ENCODE measurements at places on chromosomes 1 and 21. TPM values are rescaled to one million over a fixed set of nuclear protein-coding genes. Genes with fewer than 3 reads are reported as not detected.

GRCh38 chr1:176696109-176696508 lies 233.1 kb downstream of the PAPPA2 start:
- H3K4me1 ChIP-seq = no peaks in the 10 kb centered on the region
- no peaks in the 10 kb centered on the region for H3K36me3 ChIP-seq
- DNase-seq = no peak
- no peak overlapping the region for H3K4me3 ChIP-seq

DNA sequence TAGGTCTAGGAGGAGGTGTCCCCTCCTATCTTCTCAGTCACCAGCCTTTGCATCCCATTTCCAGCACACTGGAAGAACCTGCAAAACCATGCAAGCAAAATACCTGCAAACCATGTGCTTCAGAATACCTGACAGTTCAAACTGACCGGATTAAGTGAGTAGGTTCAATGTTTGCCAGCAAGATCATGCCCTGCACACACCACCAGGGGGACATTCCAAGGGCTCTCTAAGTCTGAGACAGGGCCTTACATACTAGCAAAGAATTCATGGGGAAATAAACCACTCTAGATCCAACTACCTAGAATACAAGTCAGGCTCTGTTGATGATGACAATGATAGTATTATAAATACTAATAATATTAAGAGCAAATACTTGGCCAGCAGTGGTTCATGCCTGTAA lies 27.6 kb downstream of the INPP5B start:
- H3K36me3 ChIP-seq = peaks cover 16% of the 10 kb centered on the region
- DNase-seq = peak; percentile 42
- no peaks in the 10 kb centered on the region for H3K27me3 ChIP-seq
- no peak overlapping the region for H3K27ac ChIP-seq

DNA sequence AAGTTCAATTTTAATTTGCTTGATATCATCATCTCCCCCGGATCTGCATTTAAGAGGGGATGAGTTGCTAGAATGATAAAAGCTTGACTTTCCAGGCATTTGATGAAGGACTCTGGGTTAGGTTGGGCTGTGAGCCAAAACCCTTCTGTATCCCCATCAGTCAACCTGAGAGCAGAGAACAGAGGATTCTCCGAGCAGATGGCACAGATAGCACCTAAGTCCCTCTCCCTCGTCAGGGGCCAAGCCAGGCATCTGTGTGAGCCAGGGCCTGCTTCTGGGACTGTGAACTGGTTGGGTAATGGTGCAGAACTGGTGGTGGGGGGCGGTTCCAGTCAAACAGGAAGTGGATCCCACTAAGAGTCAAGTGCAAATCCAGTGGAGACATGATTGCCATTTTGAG lies 205.8 kb downstream of the TNR start:
- DNase-seq = no peak
- H3K27me3 ChIP-seq = peaks cover 4% of the 10 kb centered on the region
- H3K4me3 ChIP-seq = no peak overlapping the region
- H3K36me3 ChIP-seq = no peaks in the 10 kb centered on the region

- H3K4me1 ChIP-seq = no peaks in the 10 kb centered on the region
- H3K36me3 ChIP-seq = no peaks in the 10 kb centered on the region
- H3K4me3 ChIP-seq = no peak overlapping the region
- no peak overlapping the region for H3K27ac ChIP-seq
These were observed 38.8 kb downstream of the C1orf21 start for GRCh38 chr1:184425449-184426277.

DNA sequence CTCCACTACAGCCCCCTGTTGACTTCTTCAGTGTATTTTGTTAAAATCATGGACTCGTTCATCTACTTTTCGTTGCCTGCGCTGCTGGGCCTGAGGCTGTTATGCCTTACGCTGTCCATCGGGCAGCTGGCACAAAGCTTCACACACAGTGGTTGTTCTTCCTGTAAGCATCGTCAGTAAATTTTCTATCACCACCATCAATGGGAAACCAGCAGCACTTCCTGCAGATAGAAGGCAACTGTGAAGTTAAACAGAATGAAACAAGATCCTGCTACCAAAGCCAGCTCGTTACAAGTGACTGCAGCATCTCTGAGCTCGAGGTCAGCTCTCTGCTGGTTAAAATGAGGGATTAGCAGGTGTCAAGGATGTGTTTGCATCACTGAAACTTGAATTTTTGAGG lies 21.9 kb upstream of the PADI6 start:
- H3K27me3 ChIP-seq = peaks cover 1% of the 10 kb centered on the region
- H3K36me3 ChIP-seq = no peaks in the 10 kb centered on the region
- no peak overlapping the region for H3K4me3 ChIP-seq
- DNase-seq = no peak
- H3K27ac ChIP-seq = no peak overlapping the region

DNA sequence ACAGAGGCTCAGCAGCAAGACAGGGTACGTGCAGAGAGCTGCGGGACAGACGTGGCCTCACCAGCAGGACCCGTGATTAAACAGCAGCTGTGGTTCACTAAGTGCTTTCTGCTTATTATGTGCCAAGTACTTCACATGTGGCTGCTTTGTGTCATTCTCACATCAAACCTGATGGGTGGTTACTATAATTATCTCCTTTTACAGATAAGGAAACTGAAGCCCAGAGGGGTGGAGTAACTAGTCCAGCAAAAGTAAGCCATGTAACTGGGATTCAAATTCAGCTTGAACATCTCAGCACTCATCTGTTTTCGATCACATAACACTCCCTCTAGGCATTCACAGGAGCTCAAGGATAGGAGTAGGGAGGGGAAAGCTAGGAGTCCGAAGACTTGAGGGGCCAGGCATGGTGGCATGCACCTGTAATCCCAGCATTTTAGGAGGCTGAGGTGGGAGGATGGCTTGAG lies 50.8 kb upstream of the CLIC4 start:
- H3K27ac ChIP-seq = no peak overlapping the region
- no peak for DNase-seq
- H3K4me1 ChIP-seq = no peaks in the 10 kb centered on the region
- no peak overlapping the region for H3K4me3 ChIP-seq
- H3K27me3 ChIP-seq = no peaks in the 10 kb centered on the region
- H3K36me3 ChIP-seq = no peaks in the 10 kb centered on the region

DNA sequence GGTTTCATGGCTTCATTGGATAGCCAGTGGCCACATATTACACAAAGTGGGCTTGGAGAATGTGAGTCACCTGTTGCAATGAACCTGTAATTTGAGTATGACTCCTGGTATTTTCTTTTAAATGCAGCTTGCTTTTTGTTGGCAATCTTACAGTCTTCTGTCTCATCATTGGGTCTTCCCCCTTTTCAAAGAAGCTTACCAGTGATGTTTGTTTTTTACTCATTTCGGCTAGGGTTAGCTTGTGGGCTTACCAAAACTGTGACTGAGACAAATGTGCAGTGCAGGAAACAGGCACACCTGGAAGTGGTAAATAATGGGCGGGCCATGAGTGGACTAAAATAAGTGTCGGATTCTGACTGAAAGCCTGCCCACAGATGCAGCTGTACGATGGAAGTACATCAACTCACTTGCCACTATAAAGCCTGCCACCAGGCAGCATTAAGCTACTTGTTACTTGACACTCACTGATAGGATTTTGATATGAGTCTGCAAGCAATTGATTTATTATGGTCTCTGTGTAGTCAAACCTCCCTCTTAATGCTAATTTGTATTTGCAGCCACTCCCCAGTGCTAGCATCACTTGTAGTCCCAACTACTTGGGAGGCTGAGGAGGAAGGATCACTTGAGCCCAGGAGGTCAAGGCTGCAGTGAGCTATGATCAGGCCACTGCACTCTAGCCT lies 4.2 kb downstream of the HHAT start:
- peaks cover 2% of the 10 kb centered on the region for H3K27me3 ChIP-seq
- peak; percentile 92 for DNase-seq
- H3K36me3 ChIP-seq = no peaks in the 10 kb centered on the region
- peak overlapping the region; percentile 77 for H3K27ac ChIP-seq
- H3K4me3 ChIP-seq = no peak overlapping the region
- H3K4me1 ChIP-seq = peaks cover 34% of the 10 kb centered on the region

DNA sequence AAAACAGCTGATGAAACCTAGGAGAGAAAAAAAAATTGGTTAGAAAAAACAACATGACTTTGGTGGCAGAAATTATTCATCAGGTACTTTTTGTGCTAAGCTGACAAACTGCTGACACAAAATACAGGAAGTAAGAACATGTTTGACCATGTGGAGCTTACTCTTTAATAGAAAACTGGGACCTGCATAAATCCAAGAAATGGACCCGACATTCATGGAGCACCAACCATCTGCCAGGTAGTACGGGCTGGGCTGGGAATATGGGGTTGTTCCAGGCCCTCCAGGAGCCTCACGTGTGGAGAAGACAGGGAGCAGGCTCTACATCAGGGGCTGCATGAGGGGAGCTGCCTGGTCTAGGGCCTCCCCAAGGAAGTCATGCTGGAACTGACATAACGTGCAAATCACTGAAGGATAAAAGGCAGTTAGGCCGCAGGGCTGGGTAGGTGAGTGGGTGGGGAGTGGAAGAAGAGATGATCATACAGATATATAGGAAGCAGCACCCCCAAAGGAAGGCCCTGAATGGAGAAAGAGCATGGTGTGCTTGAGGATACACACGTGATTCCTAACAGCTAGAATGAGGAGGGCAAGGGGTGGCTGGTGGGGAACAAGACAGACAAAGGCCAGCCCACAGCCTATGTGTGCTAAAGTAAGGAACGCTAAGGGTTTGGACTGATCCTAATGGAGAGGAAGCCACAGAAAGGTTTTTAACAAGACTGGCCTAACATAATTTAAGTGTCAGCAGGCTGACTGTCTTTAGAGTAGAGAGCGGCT lies 26.1 kb downstream of the CD58 start:
- peak overlapping the region; percentile 93 for H3K27ac ChIP-seq
- peak overlapping the region; percentile 40 for H3K4me3 ChIP-seq
- no peaks in the 10 kb centered on the region for H3K27me3 ChIP-seq
- peaks cover 37% of the 10 kb centered on the region for H3K36me3 ChIP-seq
- peak; percentile 44 for DNase-seq

- H3K36me3 ChIP-seq = no peaks in the 10 kb centered on the region
- peaks cover 57% of the 10 kb centered on the region for H3K4me1 ChIP-seq
- DNase-seq = peak; percentile 88
These were observed 25.7 kb upstream of the ABCG1 start for GRCh38 chr21:42193131-42193671.

GRCh38 chr1:170273291-170274130 lies 127.8 kb downstream of the NTMT2 start:
- no peak overlapping the region for H3K27ac ChIP-seq
- peaks cover 10% of the 10 kb centered on the region for H3K27me3 ChIP-seq
- H3K36me3 ChIP-seq = no peaks in the 10 kb centered on the region
- no peak for DNase-seq
- no peaks in the 10 kb centered on the region for H3K4me1 ChIP-seq

DNA sequence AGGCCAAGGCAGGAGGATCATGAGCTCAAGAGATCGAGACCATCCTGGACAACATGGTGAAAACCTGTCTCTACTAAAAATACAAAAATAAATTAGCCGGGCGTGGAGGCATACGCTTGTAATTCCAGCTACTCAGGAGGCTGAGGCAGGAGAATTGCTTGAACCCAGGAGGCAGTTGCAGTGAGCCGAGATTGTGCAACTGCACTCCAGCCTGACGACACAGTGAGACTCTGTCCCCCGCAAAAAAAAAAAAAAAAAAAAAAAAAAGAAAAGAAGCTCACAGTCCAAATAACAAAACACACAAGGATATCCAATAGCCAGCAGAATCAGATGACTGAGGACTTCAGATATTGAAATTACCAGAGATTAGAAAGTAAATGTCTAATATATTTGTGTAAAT lies 11.8 kb downstream of the AHCTF1 start:
- no peak for DNase-seq
- no peak overlapping the region for H3K27ac ChIP-seq
- peaks cover 25% of the 10 kb centered on the region for H3K36me3 ChIP-seq
- H3K27me3 ChIP-seq = no peaks in the 10 kb centered on the region

DNA sequence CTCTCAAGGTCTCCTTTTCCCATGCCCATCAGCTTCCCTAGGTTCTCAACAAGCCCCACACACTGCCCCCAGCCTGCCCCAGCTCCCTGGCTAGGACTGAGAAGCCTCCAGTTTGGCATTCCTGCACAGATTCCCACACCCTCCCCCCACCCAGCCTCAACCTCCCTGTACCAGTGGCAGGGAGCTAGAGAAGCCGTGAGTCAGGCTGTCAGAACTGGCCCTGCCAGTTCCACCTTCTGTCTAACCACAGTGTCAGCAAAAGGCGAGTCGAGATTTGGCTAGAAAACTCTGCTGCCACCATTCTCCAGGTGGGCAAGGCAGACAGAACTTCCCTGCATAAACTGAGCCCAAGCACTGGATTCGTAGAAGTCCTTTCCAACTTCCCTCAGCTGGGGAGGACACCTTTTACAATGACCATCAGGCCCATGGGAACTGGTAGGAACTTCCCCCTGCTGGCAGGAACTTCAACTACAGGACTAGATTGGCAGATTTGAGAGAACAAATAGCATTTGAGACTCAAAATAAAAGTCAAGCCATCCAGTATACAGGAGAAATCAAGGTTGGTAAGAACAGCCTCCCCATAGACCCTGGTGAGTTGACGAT lies 31.0 kb downstream of the TNNT2 start:
- no peaks in the 10 kb centered on the region for H3K4me1 ChIP-seq
- no peak overlapping the region for H3K4me3 ChIP-seq
- H3K36me3 ChIP-seq = no peaks in the 10 kb centered on the region

GRCh38 chr1:48040154-48040553 lies 43.0 kb upstream of the TRABD2B start:
- H3K27ac ChIP-seq = no peak overlapping the region
- H3K27me3 ChIP-seq = peaks cover 3% of the 10 kb centered on the region
- DNase-seq = no peak
- no peaks in the 10 kb centered on the region for H3K4me1 ChIP-seq
- H3K4me3 ChIP-seq = no peak overlapping the region

DNA sequence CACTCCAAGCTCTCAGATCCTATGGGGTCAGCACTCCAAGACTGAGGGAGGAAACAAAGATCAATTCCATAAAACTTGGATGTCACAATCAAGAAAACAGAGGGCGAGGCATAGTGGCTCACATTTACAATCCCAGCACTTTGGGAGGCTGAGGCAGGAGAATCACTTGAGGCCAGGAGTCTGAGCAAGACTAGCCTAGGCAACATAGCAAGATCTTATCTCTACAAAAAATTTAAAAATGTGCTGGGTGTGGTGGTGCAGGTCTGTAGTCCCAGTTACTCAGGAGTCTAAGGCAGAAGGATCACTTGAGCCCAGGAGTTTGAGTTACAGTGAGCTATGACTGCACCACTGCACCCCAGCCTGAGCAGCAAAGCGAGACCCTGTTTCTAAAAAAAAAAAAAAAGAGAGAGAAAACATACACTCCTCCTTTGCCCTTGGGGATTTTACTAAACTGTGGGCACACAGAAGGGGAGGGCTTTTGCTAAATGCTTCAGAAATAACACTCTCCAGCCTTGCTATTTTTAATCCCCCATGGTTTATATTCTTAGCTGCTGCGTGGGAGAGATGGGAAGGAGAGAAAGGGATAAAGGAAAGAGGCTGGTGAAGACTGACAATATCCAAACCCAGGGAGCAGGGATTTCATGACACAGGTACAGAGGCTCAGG lies 18.1 kb downstream of the ARHGEF2 start:
- peak overlapping the region; percentile 75 for H3K27ac ChIP-seq
- H3K27me3 ChIP-seq = no peaks in the 10 kb centered on the region
- H3K4me1 ChIP-seq = peaks cover 6% of the 10 kb centered on the region

The SH2D1B gene
- total RNA-seq = not detected

The ADGRL4 gene
- total RNA-seq = not detected

The CYP4B1 gene
- total RNA-seq = not detected

The GBP4 gene
- total RNA-seq = 38.3 TPM

The RGS13 gene
- not detected for total RNA-seq

The LHX8 gene
- total RNA-seq = not detected

The FCRL4 gene
- not detected for total RNA-seq
